Keratinocyte (primary cell): ENCODE measurements at places on chromosomes 3 and 15.

- DNase-seq, result no peak
Measured at GRCh38 chr3:155385896-155386625, 92.6 kb upstream of the STRIT1 start.

GRCh38 chr15:31333119-31333518 lies 6.5 kb downstream of the KLF13 start:
- DNase-seq, result no peak

GRCh38 chr15:46654993-46655392 lies 1020.2 kb downstream of the SQOR start:
- DNase-seq, result no peak

DNA sequence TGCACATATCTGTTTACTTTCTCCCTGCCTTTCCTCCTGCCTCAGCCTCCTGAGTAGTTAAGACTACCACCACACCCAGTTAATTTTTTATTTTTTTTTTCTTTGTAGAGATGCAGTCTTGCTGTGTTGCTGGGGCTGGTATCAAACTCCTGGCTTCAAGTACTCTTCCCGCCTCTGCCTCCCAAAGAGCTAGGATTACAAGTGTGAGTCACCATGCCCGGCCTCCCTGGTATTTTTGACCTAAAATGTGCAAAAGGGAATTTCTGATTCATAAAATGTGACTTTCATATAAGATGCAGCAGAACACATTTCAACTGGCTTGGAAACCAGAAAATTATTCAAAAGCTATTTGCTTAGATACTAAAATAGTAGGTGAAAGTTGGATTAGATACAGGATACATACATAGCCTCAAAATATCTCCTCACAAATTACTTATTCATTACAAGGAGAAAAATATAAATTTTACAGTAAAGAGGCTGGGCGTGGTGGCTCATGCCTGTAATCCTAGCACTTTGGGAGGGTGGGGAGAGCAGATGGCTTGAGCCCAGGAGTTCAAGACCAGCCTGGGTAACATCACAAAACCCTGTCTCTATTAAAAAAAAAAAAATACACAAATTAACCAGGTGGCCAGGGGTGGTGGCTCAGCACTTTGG lies 32.0 kb downstream of the MAP4 start:
- peak; percentile 9 for DNase-seq

DNA sequence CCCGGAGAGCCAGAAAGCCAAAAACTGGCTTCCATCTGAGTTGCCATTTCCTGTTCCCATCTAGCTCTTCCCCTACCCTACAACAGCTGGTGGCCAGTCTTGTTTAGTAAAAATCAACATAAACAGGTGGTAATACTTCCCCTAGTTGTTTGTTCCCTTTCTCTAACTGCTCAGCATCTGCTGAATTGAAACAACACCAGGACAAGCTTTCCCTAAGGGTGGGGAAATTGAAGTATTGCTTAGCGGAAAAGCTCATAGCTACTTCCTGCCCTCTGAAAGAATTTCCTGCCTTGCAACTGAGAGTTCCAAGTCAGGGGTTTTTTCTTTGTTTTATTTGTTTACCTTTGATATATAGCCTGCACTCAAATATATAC lies 66.8 kb downstream of the HMG20A start:
- DNase-seq, result no peak

DNA sequence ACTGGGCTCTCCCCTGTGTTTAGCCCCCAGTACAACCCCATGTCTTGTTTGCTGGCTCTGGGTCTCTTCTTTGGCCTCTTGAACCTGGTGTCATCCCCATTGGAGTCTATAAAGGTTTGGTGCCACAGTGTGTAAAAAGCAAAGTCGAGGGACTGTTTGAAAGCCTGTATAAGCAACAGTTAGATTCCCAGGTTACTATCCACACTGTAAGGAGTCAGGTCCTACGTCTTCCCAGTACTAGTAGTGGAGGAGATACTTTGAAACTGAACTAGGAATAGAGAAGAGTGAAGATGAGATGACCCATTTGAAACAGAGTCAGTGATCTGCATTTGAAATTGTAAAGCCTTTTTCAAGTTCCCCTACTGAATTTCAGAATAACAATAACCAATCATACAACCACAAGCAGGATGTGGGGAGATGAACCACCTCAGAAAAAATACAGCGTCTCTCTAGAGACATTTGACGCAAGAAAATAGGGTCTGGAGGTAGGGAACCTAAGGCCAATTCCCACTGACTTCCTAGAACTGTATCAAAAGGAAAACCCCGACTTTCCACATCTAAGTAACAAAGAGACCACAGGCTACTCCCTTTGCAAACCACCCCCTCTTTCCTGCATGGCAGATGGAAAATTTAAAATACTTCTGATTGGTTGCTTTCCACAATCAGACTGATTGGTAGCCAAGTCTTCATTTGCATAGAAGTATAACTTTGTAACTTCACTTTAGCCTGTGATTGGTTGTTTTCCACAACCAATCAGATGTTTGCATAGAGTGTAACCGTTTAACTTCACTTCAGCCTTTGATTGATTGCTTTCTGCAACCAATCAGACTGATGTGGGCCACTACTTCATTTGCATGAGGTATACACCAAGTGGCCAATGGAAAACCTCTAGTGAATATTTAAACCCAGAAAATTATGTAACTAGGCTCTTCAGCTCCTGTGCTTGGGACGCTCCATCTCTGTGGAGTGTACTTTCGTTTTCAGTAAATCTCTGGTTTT lies 49.9 kb upstream of the NEDD4 start:
- no peak for DNase-seq
